AG08395 (cell line): ENCODE measurements at places on chromosomes 1 and 21.
A peak's percentile ranks its signal among the peaks of the same experiment; 100 is the strongest.

DNA sequence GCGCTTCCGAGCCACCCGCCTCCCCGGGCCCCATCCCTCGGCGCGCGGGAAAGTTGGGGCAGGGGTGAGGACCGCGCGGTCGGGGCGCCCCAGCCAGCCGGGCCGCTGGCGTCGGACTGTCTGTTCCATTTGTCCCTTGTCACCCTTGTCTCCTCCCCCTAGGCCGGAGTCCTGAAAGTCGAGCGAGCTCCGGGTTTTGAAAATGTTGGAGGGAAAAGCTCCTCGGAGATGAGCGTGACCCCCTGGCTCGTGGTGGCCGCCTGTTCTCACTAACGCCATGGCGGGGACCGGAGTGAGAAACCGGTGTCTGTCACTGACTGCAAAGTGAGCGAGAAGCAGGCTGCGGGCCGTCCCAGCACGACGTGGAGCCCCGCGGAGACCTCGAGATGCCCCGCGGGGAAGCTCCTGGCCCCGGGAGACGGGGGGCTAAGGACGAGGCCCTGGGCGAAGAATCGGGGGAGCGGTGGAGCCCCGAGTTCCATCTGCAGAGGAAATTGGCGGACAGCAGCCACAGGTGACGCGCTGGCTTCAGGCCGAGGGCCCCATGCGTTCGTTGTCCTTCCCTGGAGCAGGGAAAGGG is 491 bp downstream of the PER3 start:
- peak; percentile 15 for DNase-seq

DNA sequence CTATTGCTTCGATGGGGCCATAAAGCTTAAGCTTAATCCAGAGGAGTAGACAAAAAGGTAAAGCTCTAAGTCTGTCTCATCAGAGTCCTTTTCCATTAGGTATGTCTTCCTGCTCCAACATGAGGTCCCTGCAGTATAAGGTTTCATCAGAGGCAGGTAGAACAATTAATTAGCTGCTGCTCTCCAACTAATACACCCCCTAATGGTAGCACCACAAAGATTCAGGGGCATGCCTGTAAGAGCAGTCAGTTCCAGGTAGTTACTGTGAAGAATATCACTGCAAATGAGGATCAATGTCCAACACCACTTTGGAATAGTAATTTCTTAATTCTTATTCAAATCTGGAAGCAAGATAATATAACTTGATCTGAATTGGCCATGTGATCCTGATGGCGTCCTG is 160.3 kb upstream of the ESRRG start:
- DNase-seq = no peak

GRCh38 chr1:62389531-62389930 is 47.3 kb upstream of the USP1 start:
- no peak for DNase-seq

DNA sequence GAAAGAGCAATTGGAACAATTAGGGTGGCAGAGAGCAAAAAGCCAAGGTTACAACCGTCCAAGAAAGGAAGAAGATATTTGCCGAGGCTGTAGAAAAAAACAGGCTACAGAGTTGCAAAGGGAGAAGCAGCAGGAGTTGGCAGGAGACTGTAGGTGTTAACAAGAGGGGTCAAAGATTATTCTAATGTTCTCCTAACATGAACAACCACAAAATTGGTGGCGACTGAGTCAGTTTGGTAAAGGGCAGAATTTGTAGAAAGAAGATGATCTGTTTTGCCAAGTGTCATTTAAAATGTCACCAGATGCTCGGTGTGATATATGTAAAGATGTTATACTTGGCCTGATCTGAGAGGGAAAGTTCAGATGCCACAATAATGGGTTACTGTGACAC is 401 bp upstream of the PRUNE1 start:
- DNase-seq = no peak

DNA sequence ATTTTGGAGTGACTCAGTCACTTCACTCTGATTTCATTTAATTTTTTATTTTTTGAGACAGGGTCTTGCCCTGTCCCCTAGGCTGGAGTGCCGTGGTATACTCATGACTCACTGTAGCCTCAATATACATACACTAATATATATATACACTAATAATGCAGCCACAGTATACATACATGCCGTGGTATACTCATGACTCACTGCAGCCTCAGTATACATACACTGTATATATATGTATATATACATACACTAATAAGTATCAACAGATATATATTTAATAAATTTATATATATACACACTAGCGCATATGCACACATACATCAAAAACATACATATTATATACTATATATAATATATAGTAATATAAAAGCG is 149.2 kb downstream of the NCAM2 start:
- no peak for DNase-seq

GRCh38 chr1:46533179-46533864 is 18.1 kb downstream of the KNCN start:
- DNase-seq = peak; percentile 43

GRCh38 chr1:198761859-198762616 is 123.2 kb downstream of the PTPRC start:
- no peak for DNase-seq

DNA sequence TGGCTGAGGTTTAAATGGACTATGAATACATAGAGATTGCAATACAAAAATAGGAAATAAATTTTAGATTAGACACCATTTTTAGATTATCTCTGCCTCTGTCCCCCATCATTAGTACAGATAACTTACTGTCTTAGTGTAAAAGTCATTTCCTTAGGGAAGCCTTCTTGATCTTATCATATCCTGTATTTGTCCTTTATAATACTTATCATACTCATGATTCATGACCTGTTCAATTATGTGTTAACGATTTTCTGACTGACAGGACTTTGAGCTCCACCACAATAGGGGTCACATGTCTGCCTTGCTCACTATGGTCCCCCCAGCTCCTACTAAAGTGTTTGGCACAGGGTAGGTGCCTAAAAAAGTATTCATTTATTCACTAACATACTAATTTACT is 14.6 kb downstream of the TEX38 start:
- DNase-seq = no peak
